ENCODE measurements at places on chromosomes 3 and 15.

DNA sequence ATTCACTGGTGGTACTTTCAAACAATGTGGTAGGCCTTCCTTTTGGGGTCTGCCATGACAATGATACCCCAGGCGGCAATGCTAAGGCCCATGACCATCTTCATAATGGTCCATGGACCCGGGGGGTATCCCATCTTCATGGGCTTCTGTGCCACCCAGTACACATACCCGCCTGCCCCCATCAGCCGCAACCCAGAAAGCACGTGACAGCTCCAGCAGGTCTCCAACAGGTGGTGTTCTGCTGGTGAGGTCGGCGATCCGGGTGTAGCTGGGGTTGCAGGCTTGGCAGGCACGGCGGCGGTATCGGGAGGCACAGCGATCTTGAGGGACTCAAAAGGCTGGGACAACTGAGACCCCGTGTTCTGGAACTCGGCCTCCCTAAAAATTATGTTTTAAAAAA, 214.5 kb downstream of the SNRPN start:
- DNase-seq: no peak

GRCh38 chr3:127473244-127474024, 117.1 kb downstream of the TPRA1 start:
- no peak for DNase-seq

GRCh38 chr3:14388201-14388600, 14.2 kb upstream of the SLC6A6 start:
- no peak for DNase-seq

- no peak for DNase-seq
Observed at GRCh38 chr15:67098768-67099282, 33.4 kb downstream of the SMAD3 start.

DNA sequence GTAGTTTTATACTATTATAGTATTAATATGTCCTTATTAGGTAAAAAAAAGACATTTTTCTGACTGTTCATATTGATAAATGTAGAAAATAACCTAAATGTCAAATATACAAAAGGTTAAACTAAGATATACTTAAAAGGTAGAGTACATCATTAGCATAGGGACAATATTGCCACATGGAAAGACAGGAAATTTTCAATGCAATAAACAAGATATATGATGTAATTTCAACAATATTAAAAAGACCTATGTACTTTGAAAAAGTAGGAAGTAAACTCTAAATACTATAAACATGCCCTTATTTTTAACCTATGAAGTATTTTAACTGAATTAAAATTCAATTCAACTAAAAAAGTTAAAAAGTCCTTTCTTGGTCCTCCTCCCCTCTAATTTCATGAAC, 1.9 kb downstream of the SPG11 start:
- no peak for DNase-seq

DNA sequence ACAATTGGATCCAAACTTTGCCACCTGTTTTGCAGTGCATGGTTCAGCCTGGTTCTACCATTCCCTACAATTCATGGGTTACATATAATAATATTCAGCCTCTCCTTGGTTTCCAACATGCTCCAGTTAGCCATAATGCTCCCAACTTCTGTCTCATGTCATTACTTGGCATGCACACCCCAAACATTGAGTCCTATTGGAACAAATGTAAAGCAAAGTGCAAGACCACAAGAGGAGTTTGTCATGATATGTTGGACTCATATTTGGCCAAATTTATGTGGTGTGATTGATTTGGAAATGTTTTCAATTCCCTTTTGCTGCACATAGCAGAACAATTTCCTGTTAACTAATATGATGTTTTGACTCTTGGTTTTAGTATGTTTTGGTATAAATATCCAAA, 50.2 kb downstream of the KCNAB1 start:
- no peak for DNase-seq

- no peak for DNase-seq
Observed at GRCh38 chr15:77546050-77546501, 86.6 kb downstream of the LINGO1 start.

- DNase-seq: no peak
Observed at GRCh38 chr3:125140011-125140817, 72.3 kb downstream of the SLC12A8 start.

DNA sequence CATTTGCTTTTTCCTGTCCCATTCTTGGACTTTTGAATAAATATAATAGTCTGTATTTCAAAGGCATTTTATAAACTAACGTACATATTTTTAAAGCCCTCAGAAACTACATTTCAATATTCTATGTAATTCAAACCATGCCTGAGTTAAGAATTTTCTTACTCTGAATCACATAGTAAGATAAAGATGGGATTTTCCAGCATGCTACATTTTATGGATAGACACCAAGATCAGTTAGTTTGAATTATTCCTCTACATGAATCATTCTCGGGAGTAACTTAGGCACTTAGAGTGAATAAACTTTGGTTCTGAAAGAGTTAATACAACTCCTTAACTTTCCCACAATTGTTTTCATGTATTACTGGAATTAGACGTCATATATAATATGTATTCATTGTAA, 713.3 kb upstream of the CBLB start:
- DNase-seq: no peak

DNA sequence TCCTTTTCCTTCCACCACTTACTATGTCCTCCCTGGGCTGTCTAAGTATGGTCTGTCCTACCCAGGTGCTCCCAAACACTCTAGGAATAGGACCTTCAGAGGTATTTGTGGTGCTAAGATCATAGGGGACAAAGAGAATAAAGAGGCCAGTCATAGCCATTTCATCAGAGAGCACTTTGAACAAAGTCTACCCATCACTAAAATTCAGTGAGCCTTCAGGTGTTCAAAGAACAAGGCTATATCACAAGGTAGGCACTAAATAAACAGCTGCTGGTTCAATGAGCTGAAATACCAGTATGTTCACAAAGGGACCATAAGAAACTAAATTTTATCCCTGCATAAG, 38.8 kb downstream of the NBEAL2 start:
- DNase-seq: no peak

DNA sequence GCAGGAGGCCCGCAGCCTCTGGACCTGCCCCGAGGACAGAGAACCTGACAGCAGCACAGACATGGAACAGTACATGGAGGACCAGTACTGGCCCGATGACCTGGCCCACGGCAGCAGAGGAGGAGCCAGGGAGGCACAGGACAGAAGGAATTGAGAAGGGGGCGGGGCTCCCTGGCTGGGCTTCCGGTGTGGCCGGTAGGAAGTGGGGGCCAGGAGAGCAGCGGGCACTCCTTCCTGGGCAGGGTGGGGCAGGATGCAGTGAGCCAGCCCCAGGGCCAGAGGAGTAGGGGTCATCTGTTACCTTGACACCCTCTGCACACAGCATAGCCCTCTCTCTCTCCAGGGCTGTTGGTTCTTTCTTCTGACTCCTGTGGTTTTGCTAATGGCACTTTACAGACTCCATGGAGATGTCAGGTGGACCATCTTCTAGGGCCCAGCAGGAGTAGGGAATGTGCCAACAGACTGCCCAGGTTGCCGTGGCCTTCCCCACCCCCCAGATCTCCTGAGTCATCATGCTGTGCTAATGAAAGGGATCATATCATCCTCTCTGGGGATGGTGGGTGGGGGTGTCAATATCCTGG, 8.6 kb upstream of the ISG20 start:
- DNase-seq: peak; percentile 4
